Activated naive CD8-positive, alpha-beta T cell treated with anti-CD3 and anti-CD28 coated beads, Interleukin-2, amount 50 U/mL, for 16 hours (primary cell): ENCODE measurements at places on chromosomes 3 and 15.

DNA sequence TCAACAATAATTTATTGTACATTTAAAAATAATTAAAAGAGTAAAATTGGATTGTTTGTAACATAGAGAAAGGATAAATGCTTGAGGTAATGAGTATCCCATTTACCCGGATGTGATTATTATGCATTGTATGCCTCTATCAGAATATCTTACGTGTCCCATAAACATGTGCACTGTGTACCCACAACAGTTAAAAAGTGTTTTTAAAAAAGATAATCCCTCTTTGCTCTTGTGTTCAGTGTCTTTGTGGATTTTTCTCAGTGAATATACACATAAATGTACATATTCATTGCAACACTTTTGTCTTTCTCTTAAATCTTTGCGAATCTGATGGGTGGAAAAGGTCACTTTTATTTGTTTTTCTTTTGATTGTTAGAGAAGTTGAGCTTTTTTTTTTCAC, 20.4 kb downstream of the YEATS2 start:
- DNase-seq, result no peak

- DNase-seq, result no peak
These were observed 39.0 kb downstream of the SIDT1 start for GRCh38 chr3:113571360-113571759.

DNA sequence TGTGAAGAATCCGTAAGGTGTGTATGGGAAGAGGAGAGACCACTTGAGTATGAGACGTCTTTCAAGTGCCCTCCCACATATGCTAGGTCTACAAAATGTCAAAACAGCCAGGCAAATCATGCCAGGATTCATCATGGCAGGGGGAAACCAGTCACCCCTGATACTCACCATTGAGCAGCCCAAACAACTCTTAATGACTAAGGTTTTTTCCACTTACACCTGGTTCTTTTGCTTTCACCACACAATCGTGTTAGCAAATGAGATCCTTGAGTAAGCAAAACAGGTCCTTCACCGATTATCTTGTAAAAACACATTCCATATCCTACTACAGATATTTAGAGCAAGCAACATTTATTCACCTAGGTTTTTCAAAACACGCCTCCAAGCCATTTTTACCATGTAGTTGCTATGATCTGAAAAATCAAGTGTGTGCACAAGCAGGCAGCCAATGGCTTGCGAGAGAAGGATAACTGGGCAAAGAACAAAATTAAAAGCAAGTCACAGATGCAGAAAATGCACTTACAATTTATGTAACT, 177.5 kb upstream of the LPP start:
- DNase-seq, result no peak

- no peak for DNase-seq
These were observed 314.8 kb upstream of the LRRC3B start for GRCh38 chr3:26307787-26308186.

- DNase-seq, result no peak
These were observed 182.0 kb downstream of the FGF12 start for GRCh38 chr3:192545333-192545732.

DNA sequence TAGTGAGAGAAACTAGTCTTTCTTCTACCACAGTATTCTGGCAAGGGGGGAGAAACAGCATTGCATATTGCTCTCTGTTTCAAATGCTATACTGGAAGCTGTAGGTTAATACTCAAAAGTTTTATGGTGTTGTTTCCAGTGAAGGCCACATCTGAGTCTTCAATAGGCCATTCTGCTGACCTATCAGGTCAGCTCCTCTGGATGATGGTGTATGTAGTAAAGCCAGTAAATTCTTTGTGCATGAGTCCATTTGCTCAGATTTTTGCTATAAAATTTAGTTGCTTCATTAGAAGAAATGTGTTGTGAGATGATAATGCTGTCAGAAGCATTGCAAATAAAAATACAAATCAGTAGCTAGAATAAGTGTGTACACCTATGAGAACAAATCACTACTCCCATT, 64.9 kb upstream of the RBMS3 start:
- no peak for DNase-seq

DNA sequence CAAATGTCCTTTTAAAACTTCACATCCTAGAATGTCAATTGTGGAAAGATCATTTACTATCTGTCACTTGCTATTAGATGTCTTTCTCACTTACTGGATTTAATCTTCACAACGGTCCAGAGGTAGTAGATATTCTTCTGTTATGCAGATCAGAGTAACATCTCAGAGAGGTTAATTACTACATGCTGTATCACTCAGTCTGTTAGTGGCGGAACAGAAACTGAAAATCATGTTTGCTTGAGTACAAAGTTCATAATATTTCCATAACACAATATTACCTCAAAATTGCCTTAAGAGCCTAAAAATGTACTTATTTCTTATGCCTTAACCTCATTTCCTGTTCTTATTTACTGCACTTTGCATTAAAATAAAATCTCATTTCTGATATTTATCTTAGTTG, 28.6 kb upstream of the GPR149 start:
- no peak for DNase-seq

GRCh38 chr15:78623786-78624497, 3.1 kb upstream of the CHRNA3 start:
- DNase-seq, result no peak

- no peak for DNase-seq
These were observed 627.7 kb upstream of the AGTR1 start for GRCh38 chr3:148070041-148070440.

GRCh38 chr3:128226795-128227395, 73.6 kb downstream of the EEFSEC start:
- no peak for DNase-seq

GRCh38 chr3:170709046-170709445, 123.2 kb upstream of the SLC7A14 start:
- no peak for DNase-seq

DNA sequence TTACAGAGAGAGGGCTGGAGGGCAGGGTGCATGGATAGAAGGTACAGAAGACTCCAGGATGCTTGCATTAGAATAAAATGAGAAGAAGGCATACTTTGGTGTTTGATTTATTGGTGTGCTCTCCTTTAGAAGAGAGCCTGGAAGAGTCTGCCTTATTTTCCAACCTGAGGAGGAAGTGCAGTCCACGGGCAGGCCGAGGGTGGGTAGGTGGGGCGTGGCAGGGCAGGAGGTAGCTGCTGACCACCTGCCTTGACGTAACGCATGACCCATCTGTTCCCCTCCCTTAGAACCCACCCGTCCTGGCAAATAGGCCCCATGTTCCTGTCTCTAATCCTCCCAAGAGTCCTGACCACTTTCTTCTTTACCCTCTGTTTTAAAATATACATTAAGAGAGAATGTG, 222.3 kb upstream of the LYSMD4 start:
- DNase-seq, result no peak

DNA sequence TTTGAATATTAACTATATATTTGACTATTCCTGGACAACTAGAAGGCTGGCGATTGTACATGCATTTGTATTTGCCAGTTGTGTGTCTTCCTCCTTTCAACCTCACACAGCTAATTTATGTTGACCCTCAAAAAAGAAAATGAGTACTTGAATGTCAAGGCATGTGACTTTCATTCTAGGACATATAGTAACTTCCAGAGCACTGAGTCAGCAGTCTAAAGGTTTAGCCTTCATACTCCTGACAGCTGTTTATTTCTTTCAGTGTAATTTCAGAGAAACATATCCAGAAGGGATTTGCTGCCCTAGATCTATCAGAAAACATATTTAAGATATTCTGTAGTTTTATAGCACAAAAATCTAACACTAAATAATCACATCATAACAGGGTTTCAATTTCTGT, 74.6 kb upstream of the GOLGA8J start:
- DNase-seq, result no peak

DNA sequence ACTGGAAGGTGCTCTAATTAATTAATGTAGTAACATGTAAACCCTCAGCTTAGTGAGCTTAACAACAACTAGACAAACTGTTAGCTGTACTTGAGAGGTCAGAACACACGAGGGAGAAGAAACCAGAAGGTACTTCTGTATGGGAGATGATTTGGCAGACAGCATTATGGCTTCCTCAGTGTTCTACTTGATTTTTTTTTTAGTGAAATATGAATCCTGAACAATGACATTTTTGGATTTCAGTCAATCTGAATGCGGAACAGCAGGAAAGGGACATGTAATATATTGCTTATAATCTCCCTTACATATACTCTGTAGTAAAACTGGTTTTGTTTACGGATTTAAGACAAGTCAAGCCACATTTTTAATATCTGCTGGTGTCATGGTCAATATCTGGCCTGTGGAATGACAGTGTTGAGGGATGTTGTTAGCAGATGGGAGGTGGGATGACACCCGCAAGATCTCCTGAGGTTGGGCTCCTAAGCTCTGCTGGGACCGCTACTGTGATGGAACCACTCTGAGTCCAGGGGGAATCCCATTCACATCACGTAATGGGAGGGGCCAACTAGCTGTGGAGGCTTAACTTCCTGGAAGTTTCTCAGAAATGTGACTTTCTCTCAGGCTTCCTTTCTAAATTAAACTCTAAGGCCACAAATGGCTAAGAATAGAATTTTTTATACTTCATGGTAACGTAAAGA, 18.7 kb downstream of the TNFAIP8L3 start:
- DNase-seq, result no peak

- DNase-seq, result no peak
These were observed 430.5 kb downstream of the OTOL1 start for GRCh38 chr3:161927131-161927530.

DNA sequence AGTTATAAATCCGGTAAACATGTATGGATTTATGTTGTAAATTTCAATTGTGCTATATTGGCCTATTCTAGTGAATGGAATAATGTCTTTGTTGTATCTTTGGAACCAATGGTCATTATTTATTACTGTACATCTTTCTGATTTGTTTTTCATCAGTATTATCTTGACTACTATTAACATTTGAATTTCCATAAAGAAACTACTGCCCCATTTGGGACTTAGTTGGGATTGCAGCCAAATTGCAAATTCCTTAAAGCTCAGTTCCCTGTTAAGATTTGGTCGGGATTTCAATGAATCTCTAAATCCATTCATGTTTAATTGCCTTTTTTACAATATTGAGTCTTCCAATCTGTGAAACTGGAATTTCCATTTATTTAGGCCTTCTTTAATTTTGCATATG, 822.4 kb upstream of the CADM2 start:
- no peak for DNase-seq

DNA sequence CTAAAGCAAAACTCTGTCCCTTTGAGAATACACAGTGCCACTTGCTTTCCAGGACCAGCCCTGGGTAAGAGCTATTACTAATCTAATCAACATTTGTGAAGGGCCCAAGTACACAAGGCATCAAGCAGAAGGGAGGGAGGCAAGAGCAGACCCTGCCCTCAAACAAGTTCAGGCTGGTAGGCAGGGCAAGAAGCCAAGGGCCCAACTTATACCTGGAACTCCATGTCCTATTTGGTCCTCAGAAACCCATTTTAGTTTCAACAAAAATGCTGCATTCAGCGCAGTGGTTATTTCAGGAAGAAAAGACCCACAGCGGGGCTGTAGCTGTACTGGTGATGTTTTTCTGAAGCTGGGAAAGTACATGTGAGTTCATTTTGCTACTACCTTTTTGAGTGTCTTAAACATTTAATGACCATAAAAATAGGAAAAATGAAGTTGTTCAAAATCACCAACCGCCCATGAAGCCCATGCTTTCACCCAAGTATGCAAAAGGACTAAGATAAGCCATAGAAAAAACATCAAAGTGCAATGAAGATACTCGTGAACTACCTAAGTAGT, 2.8 kb downstream of the RPS17 start:
- DNase-seq, result no peak

DNA sequence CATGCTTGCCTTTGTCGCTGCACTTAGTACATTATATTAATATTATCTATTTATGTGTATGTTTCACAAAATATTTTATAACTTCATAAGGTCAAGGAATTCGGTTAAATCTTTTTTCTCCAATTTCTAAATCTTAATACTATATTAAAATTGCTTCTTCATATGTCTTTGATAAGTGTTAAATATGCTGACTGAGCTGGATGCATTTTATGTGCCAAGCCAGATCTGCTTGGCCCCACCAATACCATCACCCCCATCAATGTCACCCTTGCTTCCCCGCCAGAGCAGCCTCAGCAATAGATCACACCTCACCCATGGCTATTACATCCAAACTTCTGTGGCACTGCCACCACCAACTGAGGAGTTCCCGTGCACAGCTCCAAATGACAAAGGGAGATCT, 164.1 kb upstream of the STRIT1 start:
- DNase-seq, result no peak

DNA sequence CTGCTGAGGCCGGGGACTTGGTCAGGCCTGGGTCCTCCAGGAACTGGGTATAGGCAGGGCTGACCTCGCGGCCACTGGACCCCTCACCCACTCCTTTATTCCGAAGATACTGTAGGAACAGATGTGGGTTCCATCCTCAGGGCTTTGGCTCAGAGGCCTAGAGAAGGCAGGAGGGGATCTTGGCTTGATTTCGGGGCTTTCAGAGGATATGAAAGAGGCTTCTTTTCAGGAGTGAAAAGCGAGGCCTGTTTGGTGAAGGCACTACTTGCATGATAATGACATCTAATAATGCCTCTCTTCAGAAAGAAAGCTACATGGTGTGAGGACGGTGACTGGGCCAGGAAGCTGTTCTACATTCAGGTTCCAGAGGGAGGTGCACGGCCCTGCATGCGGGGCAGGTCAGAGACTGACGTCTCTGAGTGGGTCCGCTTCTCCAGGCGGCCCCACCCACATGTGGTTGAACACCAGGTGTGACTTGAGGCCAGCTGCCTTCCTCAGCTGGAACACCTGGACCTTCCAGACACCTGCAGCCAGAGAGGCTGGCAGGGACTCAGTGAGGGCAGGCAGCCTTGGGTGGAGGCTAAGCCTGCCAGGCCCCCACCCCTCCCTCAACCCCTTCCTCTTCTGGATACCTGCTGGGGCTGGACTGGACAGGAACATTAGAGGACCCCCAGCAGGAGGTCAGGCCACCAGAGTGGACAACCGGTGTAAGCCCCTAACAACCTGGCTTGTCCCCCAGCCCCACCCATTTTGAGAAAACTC, 31.1 kb upstream of the HHATL start:
- DNase-seq, result no peak

DNA sequence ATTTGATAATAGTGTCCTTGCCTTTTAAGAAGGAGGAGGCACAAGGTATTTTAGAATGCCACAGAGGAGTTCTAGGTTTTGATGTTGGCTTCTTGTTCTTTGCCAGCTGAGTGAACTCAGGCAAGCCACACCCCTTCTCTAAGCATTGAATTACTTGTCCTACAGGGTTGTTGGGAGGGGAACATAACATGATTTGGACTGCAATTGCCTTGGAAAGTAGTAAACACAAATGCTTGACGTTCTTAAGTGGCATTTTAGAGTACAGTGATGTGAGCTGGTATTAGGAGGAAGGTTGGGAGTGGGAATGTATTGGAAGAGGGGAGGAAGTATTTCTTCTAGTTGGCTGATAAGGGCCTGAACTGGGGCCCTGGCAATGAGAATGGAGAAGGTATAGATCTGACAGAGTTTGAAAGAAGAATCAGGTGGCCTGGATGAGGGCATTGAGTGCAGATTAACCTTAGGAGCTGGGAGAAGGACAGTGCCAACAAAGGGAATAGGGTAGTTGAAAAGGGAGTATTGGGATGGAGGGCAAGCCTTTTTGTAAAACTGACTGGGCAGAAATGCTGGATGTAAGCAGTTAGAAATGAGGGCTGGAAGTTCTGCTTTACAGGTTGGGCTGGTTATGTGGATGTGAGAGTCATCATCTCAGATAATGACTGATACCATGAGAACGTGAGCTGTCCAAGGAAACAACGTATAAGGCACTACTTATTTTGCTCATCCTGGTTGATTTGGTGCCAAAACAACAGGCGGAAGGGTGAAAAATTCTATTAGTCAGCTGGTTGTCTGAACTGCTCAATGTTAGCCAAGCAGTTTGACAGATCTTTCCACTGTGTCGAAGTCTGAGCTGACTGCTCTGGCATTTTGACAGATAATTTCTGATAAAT, 16.7 kb downstream of the KAT2B start:
- no peak for DNase-seq
